B cell (primary cell): ENCODE measurements at places on chromosomes 7 and 10. TPM values are rescaled to one million over a fixed set of nuclear protein-coding genes. Genes with fewer than 3 reads are reported as not detected.
A peak's percentile ranks its signal among the peaks of the same experiment; 100 is the strongest.

ZNF722 gene
- total RNA-seq = not detected in 2 replicates

EN2 gene
- total RNA-seq = not detected in 2 replicates

SPDYE8 gene
- total RNA-seq = not detected in 2 replicates

NPY4R gene
- not detected in 2 replicates for total RNA-seq

CPA2 gene
- total RNA-seq = not detected in 2 replicates

DPP6 gene
- not detected in 2 replicates for total RNA-seq

GPR15LG gene
- total RNA-seq = not detected in 2 replicates

MRC1 gene
- 0.12 and 0.44 TPM in 2 replicates for total RNA-seq

ACTA2 gene
- 1.6 and 1.8 TPM in 2 replicates for total RNA-seq

DNA sequence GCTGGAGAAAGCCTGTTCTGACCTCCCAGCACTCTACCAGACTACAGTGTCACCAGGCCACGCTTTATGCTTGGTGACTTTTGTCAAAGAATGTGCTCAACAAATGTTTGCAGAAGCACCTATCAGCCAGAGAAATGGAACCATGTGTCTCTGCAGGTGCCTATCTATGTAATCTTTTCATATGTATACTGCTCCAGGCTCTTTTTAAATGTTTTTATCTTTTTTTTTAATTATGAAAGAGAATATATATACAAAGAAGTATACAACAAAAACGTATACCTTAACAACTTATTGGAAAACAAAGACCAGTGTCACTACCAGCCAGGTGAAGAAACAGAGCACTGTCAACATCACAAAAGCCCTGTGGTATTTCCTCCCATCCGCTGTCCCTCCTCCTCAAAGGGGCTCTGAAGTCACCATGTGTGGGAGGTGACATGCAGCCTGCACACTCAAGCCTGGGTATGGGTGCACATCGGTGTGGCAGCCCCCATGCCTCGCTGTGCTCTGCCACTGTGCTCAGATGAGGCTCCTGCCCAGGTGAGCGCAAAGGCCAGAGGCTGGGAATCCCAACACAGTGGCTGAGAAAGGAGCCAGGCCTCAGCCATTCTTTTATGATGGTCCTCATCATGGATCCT is 120.6 kb downstream of the CLEC2L start:
- H3K4me1 ChIP-seq = peaks cover 29% of the 10 kb centered on the region
- H3K27ac ChIP-seq = no peak overlapping the region
- no peak for DNase-seq
- no peaks in the 10 kb centered on the region for H3K36me3 ChIP-seq
- no peak overlapping the region for H3K4me3 ChIP-seq

DNA sequence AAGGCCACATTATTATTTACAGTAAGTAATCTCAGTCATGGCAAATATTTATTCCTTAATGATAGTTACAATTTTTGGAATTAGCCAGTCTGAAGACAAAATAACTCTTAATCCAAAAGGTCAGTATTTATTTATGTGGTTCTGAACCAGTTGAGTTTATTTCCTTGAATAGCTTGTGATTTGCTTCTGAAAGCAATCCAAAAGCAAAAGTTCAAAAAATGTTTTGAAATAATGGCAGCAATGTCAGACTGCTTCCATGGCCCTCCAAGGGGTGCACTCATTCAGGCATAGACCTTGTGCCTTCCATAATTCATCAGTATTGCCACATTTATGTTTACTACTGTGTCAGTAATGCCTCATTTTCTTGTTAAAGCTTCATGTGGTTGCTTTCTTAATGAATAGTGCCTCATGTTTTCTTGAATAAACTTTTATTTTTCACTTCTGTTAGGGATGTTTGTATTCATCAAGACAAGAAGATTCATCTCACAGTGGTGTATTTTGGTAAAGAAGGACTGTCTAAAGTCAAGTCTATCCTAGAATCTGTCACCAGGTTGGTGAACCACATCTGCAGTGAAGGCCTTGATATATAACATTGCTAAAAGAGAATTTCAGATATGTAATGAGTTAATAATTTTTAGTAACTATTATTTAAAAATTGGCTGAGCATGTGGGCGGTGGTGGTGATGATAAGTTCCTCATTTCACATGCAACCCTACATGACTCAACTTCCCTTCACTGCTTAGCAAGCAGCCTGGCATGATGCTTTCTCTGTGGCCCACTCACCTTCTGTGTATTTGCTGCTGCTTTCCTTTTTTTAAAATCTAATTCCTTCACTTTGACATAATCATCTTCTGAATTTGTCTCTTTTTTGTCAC is 22.0 kb downstream of the CSGALNACT2 start:
- no peak overlapping the region for H3K27ac ChIP-seq
- peaks cover 7% of the 10 kb centered on the region for H3K36me3 ChIP-seq
- H3K4me1 ChIP-seq = peaks cover 8% of the 10 kb centered on the region
- DNase-seq = no peak

DNA sequence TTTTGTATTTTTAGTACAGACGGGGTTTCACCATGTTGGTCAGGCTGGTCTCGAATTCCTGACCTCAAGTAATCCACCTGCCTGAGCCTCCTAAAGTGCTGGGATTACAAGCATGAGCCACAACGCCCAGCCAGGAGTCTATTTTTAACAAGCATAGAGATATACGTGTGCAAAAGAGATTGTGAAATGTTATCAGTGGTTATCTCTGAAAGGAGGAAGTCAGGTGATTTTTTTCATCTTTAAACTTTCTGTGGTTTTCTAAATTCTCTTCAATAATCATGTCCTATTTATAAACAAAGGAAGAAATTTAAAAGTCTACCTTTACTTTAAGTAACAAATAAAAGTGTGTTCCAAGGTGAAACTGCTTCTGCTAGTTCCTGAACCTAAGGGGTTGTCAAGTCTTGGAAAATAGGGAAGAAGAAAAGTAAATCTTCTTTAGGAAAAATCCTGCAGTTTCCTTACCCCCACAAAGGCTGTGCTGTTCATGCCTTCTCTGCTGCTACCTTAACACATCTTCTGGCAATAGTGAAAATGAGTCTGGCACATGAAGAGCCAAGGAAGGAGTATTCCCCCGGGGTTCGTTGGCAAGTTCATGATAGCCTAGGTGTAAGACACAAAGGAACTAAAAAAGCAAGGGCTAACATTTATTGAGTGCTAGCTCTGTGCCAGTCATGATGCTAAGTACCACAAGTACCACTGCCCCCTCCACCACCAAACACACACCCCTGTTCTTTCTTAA is 51.1 kb downstream of the CYP26A1 start:
- peak; percentile 26 for DNase-seq
- no peaks in the 10 kb centered on the region for H3K27me3 ChIP-seq
- no peaks in the 10 kb centered on the region for H3K36me3 ChIP-seq
- peak overlapping the region; percentile 39 for H3K27ac ChIP-seq

- H3K27ac ChIP-seq = no peak overlapping the region
- no peak for DNase-seq
- no peaks in the 10 kb centered on the region for H3K27me3 ChIP-seq
- no peaks in the 10 kb centered on the region for H3K36me3 ChIP-seq
- no peak overlapping the region for H3K4me3 ChIP-seq
- H3K4me1 ChIP-seq = no peaks in the 10 kb centered on the region
Observed at GRCh38 chr7:2219136-2219535, 13.6 kb downstream of the MAD1L1 start.

DNA sequence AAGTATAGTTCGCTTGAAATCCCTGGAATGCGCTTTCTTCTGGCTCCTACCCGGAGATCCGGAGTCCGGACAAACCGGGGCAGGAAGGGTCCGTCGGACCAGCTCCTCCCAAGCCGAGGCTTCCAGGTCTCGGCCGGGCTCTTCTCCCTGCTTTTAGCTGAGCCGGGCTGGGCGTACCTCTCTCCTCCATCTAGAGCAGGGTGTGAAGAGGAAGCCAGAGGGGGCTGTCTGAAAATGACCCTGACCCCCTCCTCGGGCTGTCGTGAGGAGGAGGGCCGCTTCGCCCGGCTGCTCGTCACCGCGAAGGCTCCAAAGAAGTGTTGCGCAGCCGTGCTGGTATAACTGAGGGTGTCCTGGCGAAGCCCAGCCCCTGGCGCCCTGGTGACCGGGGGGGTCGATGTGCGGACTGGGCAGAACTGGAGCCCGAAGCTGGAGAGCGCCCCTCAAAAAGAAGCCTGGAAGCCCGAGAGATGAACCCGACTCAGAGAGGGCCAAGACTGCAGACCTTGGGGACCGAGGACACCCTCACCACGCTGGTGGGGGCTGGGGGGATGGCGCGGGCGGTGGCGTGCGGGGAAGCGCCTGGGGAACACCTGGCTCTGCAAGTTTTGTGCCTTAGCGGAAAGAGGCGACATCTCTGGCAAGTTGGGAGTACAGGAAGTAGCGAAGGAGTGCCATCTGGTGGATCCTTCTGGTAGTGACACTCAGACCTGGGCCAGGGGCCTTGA is 5.7 kb downstream of the KAZALD1 start:
- H3K27ac ChIP-seq = no peak overlapping the region
- H3K27me3 ChIP-seq = no peaks in the 10 kb centered on the region
- no peaks in the 10 kb centered on the region for H3K36me3 ChIP-seq
- H3K4me3 ChIP-seq = peak overlapping the region; percentile 70
- peaks cover 53% of the 10 kb centered on the region for H3K4me1 ChIP-seq

GRCh38 chr10:111077785-111078504 is 1.1 kb downstream of the ADRA2A start:
- no peak overlapping the region for H3K27ac ChIP-seq
- H3K4me1 ChIP-seq = peaks cover 24% of the 10 kb centered on the region
- peak; percentile 37 for DNase-seq

GRCh38 chr10:14397066-14397465 is 66.3 kb upstream of the FRMD4A start:
- no peak overlapping the region for H3K27ac ChIP-seq
- no peaks in the 10 kb centered on the region for H3K27me3 ChIP-seq
- no peaks in the 10 kb centered on the region for H3K4me1 ChIP-seq
- no peaks in the 10 kb centered on the region for H3K36me3 ChIP-seq
- no peak for DNase-seq

- no peaks in the 10 kb centered on the region for H3K36me3 ChIP-seq
- no peak overlapping the region for H3K4me3 ChIP-seq
- no peak for DNase-seq
- no peaks in the 10 kb centered on the region for H3K4me1 ChIP-seq
Observed at GRCh38 chr7:3791327-3791726, 490.3 kb downstream of the SDK1 start.

GRCh38 chr10:129773359-129773990 is 190.6 kb downstream of the EBF3 start:
- H3K27ac ChIP-seq = no peak overlapping the region
- H3K4me1 ChIP-seq = no peaks in the 10 kb centered on the region

GRCh38 chr7:155324012-155324917 is 26.6 kb downstream of the INSIG1 start:
- no peak for DNase-seq
- no peaks in the 10 kb centered on the region for H3K36me3 ChIP-seq
- H3K27me3 ChIP-seq = no peaks in the 10 kb centered on the region
- no peaks in the 10 kb centered on the region for H3K4me1 ChIP-seq

DNA sequence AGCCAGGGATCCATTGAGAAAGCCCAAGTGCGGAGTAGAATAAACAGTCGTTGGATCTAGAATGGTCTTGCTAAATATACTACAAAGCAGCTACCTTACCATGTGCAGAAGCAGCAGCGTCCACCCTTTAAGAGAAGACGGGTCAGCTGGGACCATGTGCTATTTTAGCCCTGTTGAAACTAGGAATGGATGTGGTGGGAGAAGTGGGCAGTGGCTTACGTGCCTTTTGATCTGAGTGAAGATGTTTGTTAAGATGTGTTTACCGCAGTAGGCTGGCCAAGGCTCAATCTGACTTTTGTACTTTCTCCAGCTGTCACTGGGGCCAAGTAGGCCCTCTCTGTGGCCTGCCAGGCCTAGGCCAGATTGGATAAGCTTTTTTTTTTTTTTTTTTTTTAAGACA is 9.2 kb downstream of the HABP2 start:
- H3K4me3 ChIP-seq = no peak overlapping the region
- H3K27ac ChIP-seq = no peak overlapping the region
- H3K4me1 ChIP-seq = peaks cover 2% of the 10 kb centered on the region
- no peaks in the 10 kb centered on the region for H3K27me3 ChIP-seq
- H3K36me3 ChIP-seq = no peaks in the 10 kb centered on the region
